ENCODE measurements at places on chromosomes 2 and 18. TPM values are rescaled to one million over a fixed set of nuclear protein-coding genes. Genes with fewer than 3 reads are reported as not detected.

Gene RGPD5
- 134 TPM for total RNA-seq

DNA sequence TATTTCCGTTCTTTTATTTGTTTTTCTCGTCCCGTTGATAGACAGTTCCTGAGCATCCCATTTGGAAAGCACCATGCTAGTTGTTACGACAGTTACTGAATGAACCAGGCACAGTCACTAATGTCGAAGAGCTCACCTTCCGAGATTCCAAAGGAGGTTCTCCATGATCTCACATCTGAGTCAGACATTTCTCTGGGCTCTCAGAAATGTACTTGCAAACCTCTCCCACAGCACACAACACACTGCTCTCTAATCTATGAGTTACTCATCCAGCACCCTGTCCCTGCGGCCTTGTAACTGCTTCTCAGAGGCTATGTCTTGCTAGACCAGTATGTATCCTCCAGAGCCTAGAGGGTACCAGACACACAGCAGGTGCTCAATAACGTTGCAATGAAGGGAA is 174.7 kb downstream of the DNER start:
- no peak for DNase-seq

GRCh38 chr2:8525582-8526402 is 156.1 kb upstream of the ID2 start:
- DNase-seq: peak; percentile 85

DNA sequence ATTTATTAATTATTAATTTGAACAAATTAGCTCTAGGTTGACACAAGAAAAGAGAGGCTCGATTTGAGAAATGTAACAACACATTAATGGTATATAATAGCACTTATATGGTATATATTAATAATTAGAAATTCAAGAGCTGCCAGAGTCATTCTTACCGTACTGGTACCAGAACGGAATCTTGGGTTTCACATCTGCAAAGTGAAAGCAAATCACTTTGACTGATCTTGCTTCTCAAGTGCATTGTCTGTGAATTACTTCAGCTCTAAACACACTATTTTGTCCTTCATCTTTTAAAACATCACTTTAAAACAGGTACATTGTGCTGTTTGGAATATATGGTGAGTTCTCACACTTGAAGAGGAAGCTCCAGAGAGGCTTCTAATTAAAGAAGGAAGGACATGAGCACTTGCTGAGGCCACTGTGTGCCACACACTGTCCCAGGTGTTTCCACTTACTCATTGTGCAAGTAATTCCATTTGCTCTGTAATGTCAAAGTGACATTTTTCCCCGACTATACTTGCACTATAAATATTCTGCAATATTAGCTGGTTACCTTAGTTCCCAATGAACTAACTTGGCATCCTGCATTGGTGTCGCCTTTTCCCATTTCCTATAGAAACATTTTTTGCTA is 85.8 kb downstream of the PLA2R1 start:
- no peak for DNase-seq

DNA sequence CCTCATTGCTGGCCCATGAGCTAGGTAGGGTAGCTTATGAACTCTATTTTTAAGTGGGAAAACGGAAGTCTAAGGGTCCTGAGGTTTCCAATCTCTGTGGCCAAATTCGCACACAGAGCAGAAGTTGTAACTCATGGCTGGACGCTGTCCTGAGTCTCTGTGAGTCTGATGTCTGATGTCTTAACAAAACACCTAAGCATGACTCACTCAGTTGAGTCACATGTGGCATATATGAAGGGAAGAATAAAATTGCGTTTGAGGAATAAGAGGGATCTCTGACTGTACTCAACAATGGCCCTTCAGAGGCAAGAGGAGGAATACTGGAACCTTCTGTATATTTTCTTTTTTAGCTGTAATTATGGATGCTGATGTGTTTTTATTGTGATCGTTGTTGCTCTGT is 569.7 kb downstream of the RIT2 start:
- DNase-seq: no peak

DNA sequence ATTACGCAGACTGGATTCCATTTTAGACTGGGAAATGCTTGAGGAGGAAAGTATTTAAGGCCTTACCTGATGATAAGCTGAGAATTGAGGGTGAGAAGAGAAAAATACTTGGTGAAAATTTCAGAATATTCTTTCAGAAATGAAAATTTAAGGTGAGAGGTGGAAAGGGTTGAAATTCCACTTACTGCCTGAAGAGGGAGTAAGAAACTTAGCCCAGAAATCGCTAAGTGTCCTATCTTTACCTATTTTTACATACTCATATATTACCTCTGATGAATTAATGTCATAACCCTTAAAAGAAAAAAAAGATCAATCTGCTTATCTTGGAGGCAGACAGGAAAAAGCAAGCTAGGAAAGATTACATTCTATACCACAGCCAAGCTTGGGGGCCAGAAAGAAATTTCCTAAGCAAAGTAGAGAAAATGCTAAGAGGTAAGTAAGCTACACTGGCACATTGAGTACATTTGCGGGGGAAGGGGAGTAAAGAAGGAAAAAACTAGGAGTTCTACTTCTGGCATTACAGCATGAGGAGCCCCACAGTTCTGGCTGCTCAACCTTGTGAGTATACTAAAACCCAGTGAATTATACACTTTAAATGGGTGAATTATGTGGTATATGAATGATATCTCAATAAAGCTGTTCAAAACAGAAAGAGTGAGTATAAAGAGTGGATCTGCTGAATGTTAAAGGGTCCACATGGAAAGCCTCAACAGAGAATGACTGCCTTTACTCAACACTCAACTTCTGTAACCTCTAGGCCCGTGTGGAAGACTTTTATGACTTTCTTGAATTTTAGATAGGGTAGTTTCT is 33.8 kb downstream of the SMC6 start:
- no peak for DNase-seq

Gene CAPN14
- total RNA-seq: 0.36 TPM

DNA sequence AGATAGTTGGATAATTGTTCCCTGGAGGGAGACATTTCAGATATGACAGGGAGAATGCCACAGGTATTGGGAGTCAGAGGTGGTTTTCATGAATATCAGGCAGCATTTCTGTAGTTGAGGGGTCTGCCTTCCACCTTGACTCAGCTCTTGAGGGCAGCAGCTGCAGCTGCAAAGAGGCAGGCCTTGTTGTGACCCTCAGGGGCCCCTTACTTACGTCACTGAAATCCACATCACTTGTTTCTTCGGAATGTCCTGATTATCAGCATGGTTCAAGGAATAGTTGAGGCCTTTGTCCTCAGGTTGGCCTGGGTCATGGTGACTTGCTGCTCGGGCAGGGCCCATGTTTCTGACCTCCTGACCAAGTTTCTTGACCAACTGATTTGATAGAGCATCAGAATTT is 46.9 kb downstream of the TMEM17 start:
- DNase-seq: no peak

Gene CRYGD
- not detected for total RNA-seq

GRCh38 chr18:2889761-2890192 is 43.0 kb downstream of the EMILIN2 start:
- DNase-seq: no peak

- no peak for DNase-seq
These were observed 83.7 kb upstream of the MBOAT2 start for GRCh38 chr2:9087121-9087681.

DNA sequence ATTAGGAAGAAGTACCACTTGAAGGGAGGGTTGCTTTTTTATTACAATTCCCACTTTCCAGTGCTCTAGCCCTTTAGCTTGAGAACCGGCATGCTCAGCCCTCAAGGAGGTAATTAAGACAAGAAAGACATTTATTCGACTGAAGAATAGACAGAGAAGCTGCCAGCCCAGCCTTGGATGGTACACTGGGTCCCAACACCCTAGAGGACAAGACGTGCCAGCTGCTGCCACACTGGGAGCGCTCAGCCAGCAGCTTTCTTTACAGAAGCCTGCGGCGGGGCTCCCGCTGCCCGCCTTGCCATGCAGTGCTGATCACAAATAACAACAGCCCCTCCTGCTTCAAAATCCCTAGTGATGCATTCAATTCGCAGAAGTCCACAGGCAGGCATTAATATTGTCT is 746.3 kb upstream of the RAB6C start:
- DNase-seq: no peak

DNA sequence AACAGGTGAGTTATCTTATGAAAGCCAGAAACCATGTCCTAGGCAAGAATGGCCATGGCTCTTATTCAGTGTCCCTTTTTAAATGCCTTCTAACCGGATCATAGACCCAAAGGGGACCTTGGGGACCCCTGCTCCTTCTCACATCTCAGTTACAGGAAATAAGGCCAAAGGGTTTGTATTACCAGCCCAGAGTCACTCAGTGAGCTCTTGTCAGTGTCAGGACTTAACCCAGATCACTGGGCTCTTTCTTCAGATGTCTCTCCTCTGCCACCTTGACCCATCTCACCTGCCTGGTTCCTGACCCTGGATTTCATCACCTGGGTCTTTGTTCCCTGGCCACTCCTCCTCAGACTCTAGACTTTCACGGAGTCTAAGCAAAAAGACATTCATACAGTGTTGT is 556.7 kb downstream of the CMPK2 start:
- DNase-seq: no peak

DNA sequence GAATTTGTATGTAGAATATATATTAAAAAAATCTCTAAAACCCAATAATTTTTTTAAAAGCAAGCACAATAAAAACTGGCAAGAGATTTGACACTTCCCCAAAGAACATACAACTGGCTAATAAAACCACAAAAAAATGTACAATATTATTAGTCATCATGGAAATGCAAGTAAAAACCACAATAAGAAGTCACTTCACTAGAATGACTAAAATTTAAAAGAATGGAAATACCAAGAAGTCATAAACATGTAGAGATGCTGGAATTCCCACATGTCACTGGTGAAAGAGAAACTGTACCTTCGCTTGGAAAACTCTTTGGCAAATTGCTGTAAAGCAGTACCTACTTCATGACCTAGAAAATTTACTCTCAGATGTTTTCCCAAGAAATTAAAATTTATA is 43.4 kb upstream of the KYNU start:
- no peak for DNase-seq

Gene GIGYF2
- 97.1 TPM for total RNA-seq

DNA sequence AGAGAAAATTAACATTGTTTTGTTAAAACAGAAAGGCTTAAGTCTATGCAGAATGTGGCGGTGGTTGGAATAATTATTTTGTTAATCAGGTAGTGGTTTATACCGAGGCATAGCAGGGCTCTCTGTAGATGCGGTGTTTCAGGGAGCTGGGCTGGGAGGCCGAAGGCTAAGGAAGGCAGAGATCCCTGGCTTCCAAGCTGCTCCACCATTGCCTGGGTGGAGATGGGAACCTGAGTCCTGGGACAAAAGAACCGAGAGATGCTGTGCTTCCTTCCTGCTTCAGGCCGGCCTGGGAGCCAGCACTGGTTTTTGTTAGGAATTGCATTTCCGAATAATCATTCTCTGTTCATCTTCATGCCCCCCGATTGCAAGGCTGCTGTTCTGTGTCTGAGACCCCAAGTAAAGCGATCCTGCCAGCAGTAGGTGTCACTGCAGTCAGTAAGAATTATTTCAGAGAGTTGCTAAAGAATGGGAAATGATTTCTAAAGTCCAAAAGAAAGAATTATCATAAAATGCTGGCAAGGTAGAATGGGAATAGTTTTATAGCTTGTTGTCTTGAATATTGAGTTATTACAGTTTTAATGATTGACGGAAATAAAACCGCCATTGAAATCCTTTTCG is 824.9 kb downstream of the GALR1 start:
- no peak for DNase-seq

GRCh38 chr18:5457462-5457957 is 86.3 kb downstream of the EPB41L3 start:
- no peak for DNase-seq

GRCh38 chr2:172098650-172099471 is 3.8 kb downstream of the DLX2 start:
- peak; percentile 65 for DNase-seq

- no peak for DNase-seq
These were observed 7.0 kb upstream of the GPD2 start for GRCh38 chr2:156429211-156429610.

- DNase-seq: no peak
These were observed 23.9 kb upstream of the STK17B start for GRCh38 chr2:196195302-196195701.

- no peak for DNase-seq
These were observed 71.4 kb downstream of the KLHL29 start for GRCh38 chr2:23456396-23456795.

Gene COA5
- 38.2 TPM for total RNA-seq

Gene HOXD4
- 6.8 TPM for total RNA-seq

- DNase-seq: no peak
These were observed 184.8 kb downstream of the PRKCE start for GRCh38 chr2:45836316-45836715.

Gene COL4A3
- 7.0 TPM for total RNA-seq

DNA sequence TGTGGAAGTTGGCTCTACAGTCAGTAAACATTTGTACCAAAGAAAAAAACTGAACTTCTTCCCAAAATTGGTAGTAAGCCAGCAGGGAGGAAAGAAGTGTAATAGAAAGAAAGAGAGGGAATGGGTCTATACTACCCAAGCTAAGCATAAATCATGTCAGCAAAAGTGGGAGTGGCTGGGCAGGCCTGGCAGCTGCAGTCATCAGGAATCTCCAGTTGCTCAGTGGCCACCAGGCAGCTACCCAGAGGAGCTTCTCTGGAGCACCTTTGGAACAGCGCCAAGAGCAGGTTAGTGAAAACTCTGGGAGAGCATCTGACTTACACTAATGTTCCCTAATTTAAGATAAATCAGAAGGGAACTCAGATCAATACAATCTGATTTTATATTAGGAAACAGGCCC is 14.3 kb downstream of the FRZB start:
- no peak for DNase-seq

Gene TNFAIP6
- 14.4 TPM for total RNA-seq

DNA sequence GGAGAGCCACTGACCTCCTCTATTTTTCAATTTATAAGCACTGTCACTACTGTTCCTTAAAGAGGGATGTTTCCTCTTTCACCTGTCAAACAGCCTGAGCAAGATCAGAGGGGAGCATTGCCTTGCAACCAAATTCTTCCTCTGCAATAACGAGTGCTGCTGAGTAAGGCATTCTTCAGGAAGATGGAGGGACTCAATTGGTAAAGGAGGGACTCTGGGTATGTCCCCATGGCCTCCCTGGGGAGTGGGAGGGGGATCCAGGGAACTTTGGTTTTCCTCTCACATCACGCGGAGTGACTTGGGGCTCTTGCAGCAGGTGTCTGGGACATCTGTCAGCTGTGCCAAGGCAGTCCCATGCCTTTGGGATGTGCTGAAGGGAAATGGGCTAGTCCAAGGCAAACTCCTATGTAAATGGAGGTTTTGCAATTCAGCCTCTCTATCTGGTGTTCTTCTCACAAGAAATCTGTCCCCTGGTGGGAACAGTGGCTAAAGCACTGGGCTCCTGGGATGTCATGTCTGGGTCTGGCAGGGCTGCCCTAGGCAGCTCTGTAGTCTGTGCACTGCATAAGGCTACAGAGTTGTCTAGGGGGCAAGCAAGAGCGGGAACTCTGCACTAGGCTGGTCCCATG is 14.4 kb upstream of the HES6 start:
- no peak for DNase-seq

Gene SERPINB3
- not detected for total RNA-seq

Gene CDH20
- total RNA-seq: 2.4 TPM

Data from sciatic nerve (tissue), 2 donors.